Right ventricle myocardium superior (tissue), 1 donor: ENCODE measurements at places on chromosomes 7 and 10.

DNA sequence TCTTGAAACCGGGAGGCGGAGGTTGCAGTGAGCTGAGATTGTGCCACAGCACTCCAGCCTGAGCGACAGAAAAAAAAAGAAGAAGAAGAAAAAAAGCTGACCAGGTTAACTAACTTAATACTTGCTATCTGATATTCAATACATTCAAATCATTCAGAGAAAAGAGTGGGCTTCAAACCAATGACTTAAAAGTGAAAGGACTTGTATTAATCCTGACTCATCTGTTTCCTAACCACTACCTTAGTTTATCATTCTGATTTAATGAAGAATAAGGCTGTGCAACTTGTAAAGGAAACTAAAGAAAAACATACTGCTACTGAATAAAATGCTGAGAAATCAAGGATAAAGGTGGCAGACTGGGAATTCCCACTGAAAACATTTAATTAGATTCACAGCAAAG lies 128.4 kb downstream of the NRBF2 start:
- no peak for DNase-seq

DNA sequence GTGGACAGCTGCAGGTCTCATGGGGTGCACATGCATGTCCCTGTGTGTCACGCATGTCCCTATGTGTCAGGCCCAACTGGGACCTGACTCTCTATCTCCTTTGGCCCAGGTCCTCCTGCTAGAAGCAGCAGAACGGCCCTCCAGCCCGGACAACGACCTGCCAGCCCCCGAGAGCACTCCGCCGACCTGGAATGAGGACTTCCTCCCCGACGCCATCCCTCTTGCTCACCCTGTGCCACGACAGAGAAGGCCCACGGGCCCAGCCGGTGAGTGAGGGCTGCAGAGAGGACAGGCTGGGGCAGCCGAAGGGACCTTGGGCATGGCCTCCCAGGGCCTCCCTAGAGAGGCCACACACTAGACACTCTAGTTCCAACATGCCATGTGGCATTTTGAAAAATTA lies 89.3 kb downstream of the MYL10 start:
- peak; percentile 13 for DNase-seq

GRCh38 chr10:103732339-103733044 lies 122.9 kb downstream of the SH3PXD2A start:
- no peak for DNase-seq

GRCh38 chr10:132557696-132558515 lies 20.3 kb downstream of the INPP5A start:
- no peak for DNase-seq

DNA sequence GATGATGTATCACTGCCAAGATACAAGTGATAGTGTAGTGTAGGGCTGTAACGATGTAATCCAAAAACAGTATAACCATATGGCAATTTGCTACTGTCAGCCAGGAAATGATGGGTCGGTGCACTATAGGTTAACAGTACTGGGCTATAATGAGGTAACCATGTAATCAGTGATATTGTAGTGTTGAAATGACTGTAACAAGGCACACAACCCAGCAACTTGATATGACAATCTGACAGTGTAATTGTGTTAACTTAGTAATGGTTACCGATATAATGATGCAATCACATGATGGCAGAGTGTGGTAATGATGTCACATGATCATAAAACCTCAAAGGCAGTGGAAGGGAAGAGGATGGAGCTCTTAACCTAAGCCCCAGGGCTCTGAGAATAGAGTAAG lies 73.8 kb upstream of the SLF2 start:
- DNase-seq: no peak

- DNase-seq: no peak
These were observed 386.9 kb downstream of the HTR7 start for GRCh38 chr10:90470966-90471365.

GRCh38 chr7:42174391-42174912 lies 62.6 kb downstream of the GLI3 start:
- DNase-seq: no peak

DNA sequence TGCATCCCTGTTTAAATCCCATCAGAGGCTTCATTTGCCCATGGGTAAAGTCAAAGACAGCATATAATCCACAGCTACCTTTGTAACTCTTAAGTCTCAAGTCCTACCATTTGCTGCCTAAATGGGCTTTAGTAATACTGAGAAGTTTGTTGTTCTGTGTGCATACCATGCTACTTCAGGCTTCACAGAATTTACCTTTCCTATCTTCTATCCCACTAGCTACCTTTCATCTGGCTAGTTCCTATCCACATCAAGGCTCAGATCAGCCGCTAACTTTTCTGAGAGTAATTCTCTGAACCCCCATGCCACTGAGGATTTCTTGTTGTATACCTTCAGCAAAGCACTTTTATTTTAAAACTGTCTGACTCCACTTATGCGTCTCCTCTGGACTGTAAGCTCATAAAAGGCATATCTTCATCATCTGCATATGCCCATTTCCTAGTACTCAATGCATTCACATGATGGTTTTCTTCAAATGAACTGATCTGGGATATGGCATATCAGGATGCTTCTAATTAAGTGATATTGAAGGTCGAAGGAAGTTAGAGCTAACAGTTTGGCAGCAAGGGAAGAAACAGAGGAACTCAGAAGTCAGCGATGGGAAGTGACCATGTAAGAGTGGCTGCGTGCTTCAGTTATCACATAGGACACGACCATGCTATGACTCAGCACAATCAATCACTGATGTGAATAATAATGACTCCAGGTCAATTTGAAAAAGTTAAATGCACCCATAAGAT lies 283.9 kb upstream of the DKK1 start:
- no peak for DNase-seq

DNA sequence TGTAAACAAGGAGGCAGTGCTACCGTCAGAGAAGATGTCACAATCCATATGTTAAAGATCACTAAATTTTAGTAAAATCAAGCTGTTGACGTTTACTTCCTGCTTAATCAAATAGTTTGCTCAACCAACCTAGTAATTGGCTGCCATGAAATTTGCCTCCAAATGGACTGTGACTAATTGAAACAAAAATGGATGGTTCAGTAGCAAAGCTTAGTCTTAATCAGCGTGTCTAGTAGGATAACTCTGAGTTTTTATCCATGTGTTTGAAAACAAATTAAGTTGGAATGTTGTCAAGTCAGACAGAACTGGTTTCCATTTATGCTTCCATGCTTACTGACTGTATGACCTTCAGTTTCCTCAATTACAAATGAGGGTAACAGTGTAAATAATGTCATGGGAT lies 1456.7 kb upstream of the CELF2 start:
- DNase-seq: no peak

GRCh38 chr10:88765816-88766215 lies 6.0 kb downstream of the LIPN start:
- no peak for DNase-seq

DNA sequence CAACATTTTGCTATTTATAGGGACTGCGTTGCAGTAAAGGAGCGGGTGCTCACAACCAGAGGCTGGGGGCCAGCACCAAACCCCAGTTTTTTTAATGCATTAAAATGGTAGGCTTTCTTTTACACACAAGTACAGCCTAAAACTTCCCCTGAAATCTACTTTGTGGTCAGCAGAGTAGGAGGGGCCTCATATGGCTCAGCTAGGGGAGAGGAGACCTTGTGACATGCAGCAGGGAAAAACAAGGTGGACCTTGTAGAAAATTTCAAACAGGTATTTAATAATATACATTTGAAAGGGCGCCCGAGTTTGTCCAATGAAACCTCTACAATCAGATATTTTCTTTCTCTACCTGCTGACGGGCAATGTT lies 1.4 kb downstream of the CCDC136 start:
- DNase-seq: no peak

- DNase-seq: no peak
These were observed 125.3 kb downstream of the GPR158 start for GRCh38 chr10:25300073-25300472.

DNA sequence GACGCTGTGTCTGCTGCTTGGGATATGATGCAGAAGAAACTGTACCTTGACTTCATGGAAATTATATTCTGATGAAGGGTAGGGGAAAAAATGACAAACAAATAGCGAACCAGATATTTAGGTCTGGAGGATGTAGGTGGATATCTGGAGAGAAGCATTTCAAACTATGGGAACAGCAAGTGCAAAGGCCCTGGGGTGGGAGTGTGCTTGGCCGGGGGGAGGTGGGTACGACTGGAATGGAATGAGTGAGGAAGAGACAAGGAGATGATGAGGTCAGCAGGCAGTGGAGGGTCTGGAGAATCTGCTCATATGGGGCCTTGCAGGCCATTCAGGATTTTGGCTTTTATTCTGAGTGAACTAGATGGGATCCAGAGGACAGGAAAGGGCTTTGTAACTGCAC lies 65.2 kb downstream of the TLL2 start:
- DNase-seq: no peak

DNA sequence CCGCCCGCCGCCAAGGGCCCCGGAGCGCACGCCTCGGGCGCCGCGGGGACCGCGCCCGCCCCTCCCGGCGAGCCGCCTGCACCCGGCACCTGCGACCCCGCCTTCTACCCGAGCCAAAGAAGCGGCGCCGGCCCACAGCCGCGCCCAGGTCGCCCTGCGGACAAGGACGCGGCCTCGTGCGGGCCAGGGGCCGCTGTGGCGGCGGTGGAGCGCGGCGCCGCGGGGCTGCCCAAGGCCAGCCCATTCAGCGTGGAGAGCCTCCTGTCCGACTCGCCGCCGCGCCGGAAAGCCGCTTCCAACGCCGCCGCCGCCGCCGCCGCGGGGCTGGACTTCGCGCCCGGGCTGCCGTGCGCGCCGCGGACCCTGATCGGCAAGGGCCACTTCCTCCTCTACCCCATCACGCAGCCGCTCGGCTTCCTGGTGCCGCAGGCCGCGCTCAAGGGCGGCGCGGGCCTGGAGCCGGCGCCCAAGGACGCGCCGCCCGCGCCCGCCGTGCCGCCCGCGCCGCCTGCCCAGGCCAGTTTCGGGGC lies 3.5 kb downstream of the UNCX start:
- no peak for DNase-seq

DNA sequence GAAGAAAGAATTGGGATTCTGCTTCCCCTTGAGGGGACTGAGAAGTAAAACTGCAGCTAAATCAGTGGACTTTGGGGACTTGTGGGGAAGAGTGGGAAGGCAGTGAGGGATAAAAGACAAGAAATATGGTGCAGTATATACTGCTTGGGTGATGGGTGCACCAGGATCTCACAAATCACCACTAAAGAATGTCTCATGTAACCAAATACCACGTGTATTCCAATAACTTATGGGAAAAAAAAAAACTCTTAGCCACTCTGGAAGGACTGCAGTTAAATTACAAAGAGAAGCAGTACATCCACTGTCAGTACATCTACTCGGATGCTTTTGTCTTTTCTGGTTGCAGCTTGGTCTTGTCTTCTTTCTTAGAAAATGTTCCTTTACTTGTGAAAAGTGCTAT lies 27.4 kb upstream of the GOT1 start:
- DNase-seq: no peak

DNA sequence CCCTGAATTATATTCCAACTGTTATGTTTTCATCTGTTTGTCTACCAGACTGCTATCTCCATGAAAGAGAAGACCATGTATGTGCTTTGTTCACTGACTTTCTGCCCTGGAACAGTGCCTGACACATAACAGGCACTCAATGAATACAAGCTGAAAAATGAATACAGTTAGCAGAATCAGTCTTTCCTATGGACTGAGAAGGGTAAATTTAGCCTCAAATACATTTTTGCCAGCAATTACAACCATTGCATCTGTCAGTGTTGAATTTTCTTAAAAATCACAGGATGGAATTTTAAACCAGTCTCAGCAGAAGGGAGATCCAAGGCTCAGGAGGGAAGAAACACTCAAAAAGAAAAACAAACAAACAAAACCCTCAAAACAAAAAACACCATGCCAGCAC lies 1018.1 kb downstream of the XPNPEP1 start:
- no peak for DNase-seq

- DNase-seq: no peak
These were observed 75.5 kb downstream of the UBE2H start for GRCh38 chr7:129877146-129877792.

GRCh38 chr7:48217753-48218152 lies 46.5 kb downstream of the ABCA13 start:
- no peak for DNase-seq

DNA sequence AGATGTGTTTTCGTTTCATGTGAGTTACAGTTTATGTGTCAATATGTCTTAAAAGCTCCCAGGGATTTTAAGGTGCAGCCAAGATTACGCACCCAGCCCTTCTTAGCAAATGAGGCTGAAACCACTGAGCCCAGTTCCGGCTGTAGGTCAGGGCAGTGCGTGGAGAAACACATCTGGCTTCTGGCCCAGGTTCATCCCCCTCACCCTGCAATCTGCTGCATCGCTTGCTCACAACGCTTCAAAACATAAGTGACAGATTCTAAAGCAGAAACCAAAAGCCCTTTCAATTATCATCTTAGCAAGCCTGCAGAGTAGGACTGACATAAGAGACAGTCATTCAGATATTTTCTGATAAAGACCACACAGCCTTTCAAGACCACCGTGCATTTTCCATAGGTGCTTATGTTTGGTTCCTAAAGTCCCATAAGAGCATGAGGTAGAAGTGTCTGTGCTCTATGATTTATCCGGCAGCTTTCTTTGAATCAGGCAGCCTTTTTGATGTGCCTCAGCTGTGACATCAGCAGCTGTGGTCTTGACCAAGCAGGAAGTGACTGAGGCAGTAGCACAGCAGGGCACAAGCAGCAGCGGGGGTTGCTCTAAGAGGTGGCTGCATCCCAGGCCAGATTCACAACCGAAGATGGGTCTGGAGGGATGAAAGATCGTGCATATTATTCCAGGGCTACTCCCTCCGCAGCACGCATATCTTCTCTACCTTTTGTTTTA lies 72.1 kb upstream of the LYZL2 start:
- peak; percentile 49 for DNase-seq

GRCh38 chr10:35795131-35795824 lies 153.2 kb upstream of the FZD8 start:
- DNase-seq: no peak

DNA sequence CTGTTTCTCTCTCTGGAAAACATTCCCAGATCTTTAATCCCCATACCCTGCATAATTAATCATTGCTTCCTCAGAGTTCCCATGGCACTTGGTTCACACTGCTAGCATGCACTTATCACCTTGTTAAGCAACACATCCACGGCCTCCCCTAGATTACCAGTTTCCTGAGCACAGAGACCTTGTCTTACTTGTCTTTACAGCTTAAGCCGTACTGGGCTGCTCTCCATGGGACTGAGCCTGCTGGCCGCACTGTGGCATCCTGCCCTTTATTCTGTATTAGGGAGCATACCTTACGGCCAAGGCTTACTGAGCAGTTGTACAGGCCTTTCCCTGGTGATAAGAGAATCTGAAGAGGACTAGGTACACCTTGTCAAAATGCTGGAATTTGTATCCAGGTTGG lies 190.2 kb downstream of the REEP3 start:
- peak; percentile 60 for DNase-seq

- no peak for DNase-seq
These were observed 241.6 kb downstream of the NSUN6 start for GRCh38 chr10:18409599-18410397.

DNA sequence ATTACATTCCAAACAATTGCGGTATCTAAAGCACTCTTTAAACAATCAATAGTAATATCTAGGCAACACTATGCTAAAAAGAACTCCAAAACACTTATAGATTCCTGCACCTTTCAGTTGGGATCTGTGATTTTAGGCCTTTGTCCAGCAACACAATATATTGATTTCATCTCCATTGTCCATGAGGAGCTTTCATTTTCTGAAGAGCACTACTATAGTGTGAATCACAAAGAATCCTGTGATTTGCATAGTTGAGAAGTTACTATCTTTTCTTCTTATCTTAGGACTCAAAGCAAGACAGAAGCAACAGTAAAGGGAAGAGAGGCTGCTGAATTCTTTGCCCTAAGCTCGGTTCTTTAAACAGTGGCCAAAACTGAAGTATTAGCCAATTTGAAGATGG lies 846.8 kb downstream of the IPMK start:
- DNase-seq: no peak

- no peak for DNase-seq
These were observed 53.6 kb downstream of the PARD3 start for GRCh38 chr10:34761453-34761852.
